ENCODE measurements at places on chromosomes 6 and 20.

- no peak for DNase-seq
These were observed 51.9 kb downstream of the TRAM2 start for GRCh38 chr6:52524918-52525317.

- DNase-seq, result no peak
These were observed 1.8 kb upstream of the VIP start for GRCh38 chr6:152748843-152749242.

GRCh38 chr6:21598674-21599023 lies 5.1 kb downstream of the SOX4 start:
- no peak for DNase-seq

GRCh38 chr6:37027036-37027720 lies 21.7 kb downstream of the FGD2 start:
- DNase-seq, result no peak

DNA sequence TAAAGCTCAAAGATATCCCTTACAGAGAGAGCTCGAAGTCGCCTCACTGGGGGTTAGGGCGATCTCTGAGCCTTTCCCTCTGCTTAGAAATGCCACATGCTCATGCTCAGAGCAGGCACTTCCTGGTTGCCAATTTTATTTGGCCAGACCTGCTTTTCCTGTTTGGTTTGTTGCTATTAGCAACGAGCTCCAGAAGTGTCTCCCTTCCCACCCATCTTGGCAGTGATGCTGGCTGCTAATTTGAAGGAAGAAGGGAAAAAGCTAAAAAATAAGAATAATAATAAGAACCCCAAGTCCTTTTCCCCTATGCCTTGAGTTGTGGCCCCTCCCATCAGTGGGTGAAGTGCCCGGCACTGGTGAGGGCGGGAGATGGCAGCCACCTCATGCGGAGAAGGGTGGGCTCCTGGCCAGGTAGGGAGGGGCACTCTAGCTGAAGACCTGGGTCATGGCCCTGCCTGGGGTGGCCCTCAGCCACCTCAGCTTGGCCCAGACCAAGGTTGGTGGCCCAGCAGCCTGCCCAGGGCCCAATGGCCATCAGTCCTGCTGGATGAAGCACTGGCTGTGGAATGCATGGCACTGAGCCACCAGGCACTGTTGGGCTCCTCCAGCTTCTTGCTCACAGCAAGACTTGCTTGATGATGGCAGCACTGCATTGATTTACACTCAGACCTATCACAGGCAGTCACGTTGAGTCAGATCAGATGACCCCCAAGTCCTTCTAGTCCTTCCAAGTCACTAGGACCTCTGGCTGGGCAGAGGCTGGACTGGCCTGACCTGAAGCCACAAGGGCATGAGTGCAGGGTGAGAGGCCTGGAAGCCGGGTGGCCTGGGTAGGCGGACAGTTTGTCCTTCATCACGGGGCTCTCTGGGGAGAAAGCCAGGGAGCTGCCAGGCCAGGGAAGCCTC lies 79.0 kb downstream of the SYNJ2 start:
- peak; percentile 95 for DNase-seq

- peak; percentile 28 for DNase-seq
These were observed 108.4 kb upstream of the PRSS16 start for GRCh38 chr6:27138837-27139755.

GRCh38 chr20:51434580-51435247 lies 107.8 kb downstream of the NFATC2 start:
- DNase-seq, result peak; percentile 52

- DNase-seq, result no peak
These were observed 4.0 kb downstream of the ZSWIM3 start for GRCh38 chr20:45861221-45862075.

- DNase-seq, result no peak
These were observed 83.1 kb downstream of the IRF4 start for GRCh38 chr6:474453-475185.

DNA sequence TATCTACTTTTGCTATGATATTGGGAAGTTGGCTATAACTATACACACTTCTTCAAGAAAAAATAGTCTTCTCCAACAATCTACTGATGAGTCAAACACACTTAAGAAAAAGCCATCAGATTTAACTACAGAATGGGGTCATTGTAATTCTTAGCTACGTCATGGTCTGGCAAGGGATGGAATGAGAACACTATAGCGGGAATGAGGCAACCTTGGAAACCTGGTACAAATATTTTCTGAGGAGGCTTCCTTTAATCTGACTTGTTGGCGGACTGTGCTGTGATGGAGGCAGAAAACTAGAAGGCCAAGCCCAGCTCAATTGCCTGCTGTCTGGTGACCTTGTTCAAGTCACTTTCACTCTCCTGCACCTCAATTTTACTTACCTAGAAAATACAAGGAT lies 586.8 kb upstream of the JAG1 start:
- no peak for DNase-seq

- no peak for DNase-seq
These were observed 390.6 kb upstream of the MARCKS start for GRCh38 chr6:113466526-113466925.

- no peak for DNase-seq
These were observed 228.0 kb upstream of the FAM83B start for GRCh38 chr6:54618572-54618971.

- DNase-seq, result no peak
These were observed 77.7 kb downstream of the ANKRD60 start for GRCh38 chr20:58150772-58151171.

DNA sequence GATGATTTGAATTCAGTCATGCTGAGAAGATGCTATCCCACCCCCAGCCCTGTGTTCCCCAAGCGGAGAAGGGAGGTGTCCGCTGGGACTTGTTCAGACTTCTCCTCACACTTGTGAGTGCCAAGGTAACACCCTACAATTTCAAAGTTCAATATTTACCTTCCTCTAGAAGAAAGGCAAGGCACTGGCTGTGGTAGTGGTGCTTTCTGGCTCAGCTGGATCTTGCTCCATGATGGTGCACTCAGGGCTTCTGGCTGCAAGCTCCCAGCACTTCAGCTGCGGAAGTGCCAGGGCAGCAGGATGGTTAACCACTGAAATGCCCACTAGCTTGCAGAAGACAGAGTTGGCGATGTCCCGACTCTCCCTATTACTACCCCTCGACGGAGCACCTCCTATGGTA lies 135.4 kb downstream of the MTFR2 start:
- DNase-seq, result no peak

GRCh38 chr20:4247898-4248858 lies 232.8 kb upstream of the RNF24 start:
- no peak for DNase-seq

DNA sequence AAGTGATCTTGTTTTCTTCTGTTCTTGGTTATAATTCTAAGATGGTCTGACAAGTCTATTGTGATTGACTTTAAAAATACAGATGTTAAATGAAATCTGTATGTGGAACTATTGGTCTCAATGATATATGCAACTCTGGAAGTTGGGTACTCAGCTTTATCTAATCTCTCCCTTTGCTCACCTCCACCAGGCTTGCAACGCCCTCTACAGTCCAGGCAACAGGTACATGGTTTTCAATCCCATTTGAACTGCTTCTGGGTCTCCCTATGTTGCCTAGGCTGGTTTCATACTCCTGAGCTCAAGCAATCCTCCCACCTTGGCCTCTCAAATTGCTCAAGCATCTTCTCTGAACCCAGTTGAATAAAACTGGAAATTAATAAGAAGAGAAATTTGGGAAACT lies 25.6 kb upstream of the HLA-DQB1 start:
- DNase-seq, result no peak

GRCh38 chr20:10370091-10370887 lies 63.7 kb downstream of the MKKS start:
- no peak for DNase-seq

GRCh38 chr6:156718647-156719394 lies 58.4 kb upstream of the ARID1B start:
- peak; percentile 68 for DNase-seq

DNA sequence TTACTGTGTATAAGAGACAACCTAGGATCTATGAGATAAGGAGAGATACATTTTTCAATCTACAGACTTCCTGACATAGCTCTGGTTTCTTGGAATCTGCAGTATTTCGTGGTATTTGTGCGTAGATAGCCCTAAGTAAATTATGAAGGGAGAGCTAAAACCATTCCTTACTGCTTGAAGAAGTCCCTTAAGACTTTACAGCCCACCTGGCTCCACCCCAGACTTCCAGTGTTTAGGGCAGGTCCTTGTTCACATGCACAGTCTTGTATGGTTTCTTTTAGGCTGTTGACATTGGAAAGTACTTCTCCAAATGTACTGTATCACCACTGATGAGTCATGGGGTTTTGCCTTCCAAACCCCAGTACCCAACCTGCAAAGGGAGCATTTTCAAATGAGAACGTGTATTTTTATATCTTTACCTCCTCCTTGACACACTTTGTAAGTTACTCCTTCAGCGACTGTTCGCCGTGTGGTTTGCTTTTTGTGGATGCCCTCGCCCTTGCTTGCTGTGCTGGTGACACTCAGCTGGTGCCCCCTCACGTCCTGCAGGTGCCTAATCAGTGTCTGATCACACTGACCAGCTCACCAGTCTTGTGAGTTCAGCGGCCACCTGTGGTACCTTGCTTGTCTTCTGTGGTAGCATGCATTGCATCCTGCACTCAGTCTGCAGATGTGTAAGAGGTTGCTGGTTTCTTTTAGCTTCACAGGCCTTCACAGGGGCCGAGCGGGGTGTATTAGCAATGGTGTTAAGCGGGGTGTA lies 73.3 kb downstream of the IGF2R start:
- peak; percentile 61 for DNase-seq

GRCh38 chr6:75333676-75334200 lies 49.1 kb upstream of the TMEM30A start:
- DNase-seq, result peak; percentile 6

- no peak for DNase-seq
These were observed 1.1 kb downstream of the PERP start for GRCh38 chr6:138105880-138106664.

DNA sequence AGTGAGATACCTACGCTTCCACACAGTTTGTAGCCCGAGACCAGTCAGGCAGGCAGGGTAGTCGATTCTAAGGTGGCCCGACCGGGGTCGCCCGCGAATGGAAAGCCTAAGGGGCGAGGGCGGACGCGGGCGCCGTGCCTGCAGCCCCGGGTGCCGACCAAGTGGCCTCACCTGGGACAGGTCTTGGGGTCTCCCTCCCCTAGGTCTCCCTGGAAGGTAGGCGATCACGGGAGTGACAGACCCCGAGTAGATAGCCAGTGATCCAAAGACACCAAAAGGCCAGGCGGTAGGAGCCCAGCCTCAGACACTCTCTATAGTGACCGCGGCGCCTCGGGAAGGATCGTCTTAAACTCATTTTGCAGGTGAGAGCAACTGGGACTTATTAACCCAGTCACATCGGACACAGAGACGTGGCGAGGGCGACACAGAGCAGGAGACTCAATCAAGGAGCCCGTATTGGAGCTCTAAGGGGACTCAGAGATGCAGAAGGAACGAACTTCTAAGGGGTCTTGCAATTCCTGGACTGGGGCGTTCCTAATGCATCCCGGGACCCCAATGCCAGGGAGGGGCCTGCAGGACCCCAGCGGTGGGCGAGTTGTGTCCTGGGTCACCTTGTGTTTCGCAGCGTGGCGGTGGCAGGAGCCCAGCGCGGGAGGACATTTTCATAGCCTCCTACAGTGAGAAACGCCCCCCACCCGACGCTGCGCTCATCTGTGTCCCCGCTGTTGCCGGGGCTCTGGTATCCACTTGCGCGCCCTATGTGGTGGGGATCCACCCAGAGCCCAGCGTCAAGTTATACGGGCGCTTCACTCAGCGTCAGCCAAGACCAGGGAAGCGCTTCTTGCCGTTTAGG lies 2.1 kb upstream of the VSX1 start:
- DNase-seq, result no peak

DNA sequence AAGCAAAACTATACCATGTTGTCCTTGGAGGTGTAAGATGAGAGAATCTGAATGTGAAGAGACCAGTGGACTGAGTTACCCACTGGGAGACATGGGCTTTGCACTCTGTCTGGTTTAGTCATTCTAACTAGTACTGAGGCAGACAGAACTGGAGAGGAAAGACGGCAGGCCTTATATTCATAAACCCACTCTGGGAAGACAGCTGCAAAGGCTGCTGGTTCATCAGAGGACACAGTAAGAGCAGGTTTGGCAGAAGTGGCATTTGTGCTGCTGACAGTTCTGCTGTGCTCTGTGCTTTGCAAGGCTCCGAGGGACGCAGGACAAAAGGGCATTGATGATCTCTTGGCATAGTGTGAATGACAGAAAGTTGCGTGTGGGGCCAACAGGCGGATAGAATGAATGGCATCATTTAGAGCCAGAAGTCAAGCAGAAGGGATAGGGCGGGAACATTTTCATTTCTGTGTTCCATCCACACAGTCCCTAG lies 142.3 kb upstream of the TENT5A start:
- DNase-seq, result peak; percentile 3

DNA sequence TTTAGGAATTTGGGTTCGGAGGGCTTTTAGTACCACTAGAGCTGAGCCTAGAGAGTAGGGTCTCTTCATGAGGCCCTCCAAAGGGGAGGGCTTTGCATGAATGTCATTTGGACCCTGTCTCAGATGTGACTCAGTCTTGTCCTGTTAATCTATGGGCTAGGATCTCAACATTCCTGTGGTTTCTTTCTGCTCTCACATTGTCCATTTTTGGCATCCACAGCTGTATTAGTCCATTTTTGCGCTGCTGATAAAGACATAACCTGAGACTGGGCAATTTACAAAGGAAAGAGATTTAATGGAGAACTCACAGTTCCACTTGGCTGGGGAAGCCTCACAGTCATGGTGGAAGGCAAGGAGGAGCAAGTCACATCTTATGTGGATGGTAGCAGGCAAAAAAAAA lies 61.0 kb downstream of the CRYBG1 start:
- no peak for DNase-seq
